Nucleus accumbens (tissue), 56 donors: ENCODE measurements at places on chromosomes 13 and 19.

DNA sequence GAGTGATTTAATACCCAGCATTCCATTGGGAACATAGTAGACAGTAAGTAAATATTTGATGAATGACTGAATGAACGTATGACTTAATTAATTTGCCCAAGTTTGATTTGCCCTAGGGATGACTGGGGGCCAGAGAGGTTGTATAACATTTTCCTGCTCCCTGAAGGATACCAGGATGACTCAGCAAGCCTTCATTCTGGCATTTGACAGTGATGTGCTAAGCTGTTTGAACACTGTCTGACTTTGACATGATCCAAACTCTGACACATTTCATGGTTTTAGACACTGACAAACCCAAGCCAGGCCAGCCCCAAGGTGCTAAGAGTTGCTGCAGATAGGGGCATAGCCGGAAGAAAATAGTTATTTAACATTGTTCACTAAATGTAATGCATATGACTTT, 53.4 kb upstream of the KLF12 start:
- DNase-seq = no peak

GRCh38 chr13:114222461-114222968, 12.2 kb upstream of the CDC16 start:
- DNase-seq = no peak

DNA sequence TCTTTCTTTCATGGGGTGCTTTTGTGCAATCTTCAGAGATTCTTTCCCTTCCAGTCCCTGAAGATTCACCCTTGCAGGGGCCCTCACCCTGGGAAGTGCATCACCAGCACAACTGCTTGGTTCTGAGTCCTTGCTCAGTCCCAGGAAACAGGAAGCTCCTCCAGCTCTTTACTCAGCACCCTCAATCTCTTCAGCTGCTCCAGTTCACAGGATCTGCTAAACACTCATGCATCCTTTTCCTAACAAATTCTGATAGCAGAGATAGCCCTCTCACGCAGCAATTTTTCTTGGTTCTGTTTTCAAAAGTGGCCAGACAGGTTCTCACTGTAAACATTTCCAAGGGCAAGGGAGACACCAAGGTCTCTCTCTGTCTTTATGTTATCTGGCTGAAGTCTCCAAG, 823.1 kb downstream of the LIG4 start:
- no peak for DNase-seq

- no peak for DNase-seq
Observed at GRCh38 chr13:109344552-109345157, 441.7 kb downstream of the IRS2 start.

- DNase-seq = no peak
Observed at GRCh38 chr19:8615024-8615423, 4.5 kb upstream of the ADAMTS10 start.
